ENCODE measurements at places on chromosomes 2 and 18.

- DNase-seq = no peak
These were observed 440.5 kb downstream of the NBAS start for GRCh38 chr2:15120631-15121030.

GRCh38 chr2:88808083-88808482 lies 116.6 kb downstream of the RPIA start:
- no peak for DNase-seq

DNA sequence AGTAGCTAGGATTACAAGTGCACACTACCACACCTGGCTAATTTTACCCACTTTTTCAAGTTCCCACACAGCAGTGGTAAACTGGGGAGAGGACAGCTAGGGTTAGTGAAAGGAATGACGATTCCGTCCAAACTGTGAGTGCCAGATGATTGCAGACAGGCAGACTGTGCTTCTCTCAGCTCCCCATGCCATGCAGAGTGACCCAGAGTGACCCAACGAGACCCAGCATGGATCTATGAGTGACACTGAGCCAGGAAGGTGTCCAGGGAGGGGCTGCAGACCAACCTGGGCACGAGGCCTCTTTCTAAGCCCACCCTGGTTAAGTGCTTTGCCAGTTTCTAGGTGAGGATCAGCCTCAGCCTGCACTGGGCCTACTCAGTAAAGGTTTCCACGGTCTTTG lies 7.7 kb upstream of the KLF11 start:
- no peak for DNase-seq

DNA sequence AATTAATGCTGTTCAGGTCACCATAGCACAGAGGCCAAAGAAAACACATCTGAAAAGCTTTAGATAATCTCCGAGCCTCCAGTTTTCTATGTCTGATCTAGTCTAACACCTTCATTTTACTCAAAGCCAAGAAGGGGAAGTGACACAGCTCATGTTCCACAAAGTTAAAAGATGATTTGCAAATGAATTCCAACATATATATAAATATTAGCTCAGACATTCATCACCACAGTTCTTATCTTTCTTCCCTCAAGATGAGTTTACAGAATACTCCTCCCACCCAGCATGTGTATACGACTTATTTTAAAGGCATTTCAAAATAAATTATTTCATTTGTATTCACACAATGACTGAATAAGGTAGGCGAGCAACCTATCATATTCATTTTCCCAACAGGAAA lies 82.4 kb downstream of the AAK1 start:
- no peak for DNase-seq

DNA sequence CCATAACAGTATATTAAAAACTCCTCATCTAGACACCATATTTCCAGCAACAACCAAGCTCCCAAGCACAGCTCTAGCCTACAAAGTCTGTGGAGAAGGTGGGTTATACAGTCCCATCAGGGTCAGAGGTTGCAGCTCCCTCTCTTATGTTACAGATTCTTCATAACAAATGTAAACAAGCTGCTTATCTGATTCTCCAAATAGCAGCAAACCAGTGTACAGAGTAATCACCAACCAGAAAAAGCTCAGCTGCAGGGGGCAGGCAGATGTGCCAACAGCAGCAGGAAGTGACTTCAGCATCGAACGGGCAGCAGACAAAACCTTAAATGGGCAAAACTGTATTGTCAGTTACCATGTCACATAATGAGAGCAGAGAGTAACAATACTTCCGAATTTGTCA lies 52.9 kb upstream of the NABP1 start:
- DNase-seq = peak; percentile 91

GRCh38 chr2:79793006-79793405 lies 280.2 kb downstream of the CTNNA2 start:
- DNase-seq = no peak

- no peak for DNase-seq
These were observed 59.7 kb downstream of the EXOC6B start for GRCh38 chr2:72765997-72766609.

DNA sequence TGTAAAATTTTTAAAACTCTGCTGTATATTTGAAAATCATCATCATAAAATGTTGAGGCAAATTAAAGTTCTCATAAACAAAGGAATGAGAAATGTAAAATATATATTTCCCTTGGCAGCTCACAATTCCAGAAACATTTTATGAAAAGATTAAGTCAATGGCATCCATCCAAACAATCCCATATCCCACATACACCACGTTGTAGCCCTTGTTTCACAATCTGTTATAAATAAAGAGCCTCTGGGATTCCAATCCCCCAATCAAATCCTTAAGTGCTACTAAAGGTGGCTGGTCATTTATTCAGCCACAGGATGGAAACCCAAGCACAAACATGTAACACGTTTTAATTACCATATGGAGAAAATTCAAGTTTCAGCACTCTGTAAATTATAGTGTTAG lies 51.7 kb downstream of the GFPT1 start:
- DNase-seq = no peak

DNA sequence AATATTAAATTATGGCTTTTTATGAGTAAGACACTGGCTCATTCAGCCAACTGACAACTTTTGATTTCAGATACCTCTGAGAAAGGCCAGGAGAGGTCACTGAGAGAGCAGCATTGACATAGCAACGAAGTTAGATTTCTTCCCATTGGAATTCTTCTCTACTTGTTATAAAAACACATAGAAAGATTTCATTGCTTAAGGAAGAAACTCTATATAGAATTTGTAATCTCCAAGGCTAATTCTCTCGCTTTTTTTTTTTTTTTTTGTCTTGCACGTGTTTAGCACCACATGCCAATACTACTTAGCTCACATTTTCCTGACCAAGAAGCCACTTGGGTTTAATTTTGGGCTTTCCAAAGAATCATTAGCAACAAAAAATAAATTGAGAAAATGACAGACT lies 233.7 kb downstream of the CALCRL start:
- no peak for DNase-seq

DNA sequence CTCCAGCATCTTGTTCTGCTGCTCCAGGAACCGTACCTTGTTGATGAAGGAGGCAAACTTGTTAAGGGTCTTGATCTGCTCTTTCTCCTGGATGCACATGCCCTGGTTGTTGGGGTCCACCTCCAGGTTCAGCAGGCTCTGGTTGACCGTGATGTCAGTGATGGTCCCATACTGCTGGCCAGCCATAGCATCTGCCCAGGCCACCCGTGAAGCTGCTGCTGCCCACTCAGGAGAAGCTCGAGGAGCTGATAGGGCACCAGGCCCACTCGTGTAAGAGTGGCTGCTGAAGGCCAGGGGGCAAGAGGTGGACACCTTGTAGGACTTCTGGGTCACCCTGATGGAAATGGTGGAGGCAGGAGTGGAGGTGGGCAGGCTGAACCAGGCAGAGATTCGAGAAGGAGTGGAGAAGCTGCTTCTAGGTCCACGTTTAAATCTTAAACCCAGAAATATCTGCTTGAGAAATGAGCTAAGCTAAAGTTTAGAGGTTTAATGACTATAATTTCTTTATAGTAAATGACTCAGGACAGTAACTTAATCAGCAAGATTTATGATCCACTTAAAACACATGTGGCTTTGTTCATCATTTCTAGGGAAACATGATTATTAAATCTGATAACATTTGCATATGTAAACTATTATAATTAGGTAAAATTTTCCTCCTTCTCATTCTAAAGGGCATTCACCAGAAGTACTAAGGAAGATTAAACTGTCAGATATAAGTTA lies 358.7 kb upstream of the SETBP1 start:
- DNase-seq = peak; percentile 11

DNA sequence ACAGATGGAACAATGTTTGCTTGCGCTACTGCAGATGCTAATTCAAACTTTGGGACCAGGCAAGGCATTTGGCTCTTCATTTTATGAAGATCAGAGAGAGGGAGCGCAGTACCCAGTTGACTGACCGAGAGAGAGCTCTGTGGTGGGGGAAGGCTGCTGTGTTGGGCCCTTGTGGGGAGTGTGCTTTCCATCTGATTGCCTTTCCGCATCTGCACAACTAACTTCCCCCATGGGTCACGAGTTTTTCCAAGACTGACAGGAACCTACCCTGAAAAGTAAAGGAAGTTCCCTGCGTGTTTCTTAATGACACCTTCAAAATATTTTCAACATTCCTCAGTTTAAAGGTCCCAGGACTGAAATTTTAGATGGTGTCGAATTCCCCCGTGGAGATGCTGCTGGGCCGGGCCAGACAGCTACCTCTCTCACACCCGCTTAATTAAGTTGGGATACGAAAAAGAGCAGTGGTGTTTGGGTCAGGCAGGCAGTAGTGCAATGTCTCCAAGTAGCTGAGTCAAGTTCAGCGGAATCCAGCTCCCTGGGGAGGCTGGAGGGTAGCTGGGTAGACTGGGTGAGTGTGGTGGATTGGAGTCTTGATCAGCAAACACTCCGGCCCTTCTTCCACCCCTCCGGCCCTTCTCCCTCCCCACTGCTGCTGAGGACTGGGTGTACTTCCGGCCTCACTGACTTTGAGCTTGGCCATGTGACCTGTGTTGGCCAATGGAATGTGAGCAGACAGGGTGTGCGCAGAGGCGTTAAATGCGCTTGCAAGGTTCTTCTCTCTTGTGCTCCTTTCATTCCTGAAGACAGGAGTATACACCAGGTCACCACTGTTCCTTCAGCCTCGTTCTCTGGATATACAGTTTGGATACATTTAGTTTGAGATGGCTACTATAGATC lies 2.3 kb upstream of the ARHGAP25 start:
- no peak for DNase-seq

GRCh38 chr2:207933396-207934065 lies 91.8 kb downstream of the PLEKHM3 start:
- no peak for DNase-seq

GRCh38 chr2:101332885-101333766 lies 24.6 kb upstream of the RNF149 start:
- DNase-seq = no peak

DNA sequence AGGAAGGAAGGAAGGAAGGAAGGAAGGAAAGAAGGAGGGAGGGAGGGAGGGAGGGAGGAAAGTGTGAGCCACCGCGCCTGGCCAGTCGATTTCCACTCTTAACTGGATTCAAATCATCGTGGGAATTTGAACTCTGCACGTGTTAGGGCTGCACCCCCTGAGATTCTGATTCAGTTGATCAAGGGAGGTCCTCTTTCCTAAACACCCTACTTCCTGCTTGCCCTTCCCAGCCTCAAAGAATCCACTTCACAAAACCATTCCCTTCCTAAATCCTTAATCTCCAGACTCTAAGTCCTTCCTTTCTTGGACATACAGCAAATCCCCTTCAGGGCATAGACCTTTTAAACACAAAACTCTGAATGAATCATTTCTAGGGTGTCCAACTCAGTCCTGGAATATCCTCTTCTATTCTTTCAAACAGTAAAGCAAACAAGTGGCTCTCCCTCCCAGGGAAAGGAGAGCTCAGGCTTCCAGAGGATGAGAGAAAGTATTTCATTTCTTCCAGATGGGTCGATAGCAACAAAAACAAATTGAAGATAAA lies 68.2 kb upstream of the MBOAT2 start:
- DNase-seq = peak; percentile 82

GRCh38 chr2:26975102-26975501 lies 4.7 kb downstream of the MAPRE3 start:
- DNase-seq = no peak

GRCh38 chr2:196096982-196097745 lies 28.5 kb upstream of the DNAH7 start:
- no peak for DNase-seq

DNA sequence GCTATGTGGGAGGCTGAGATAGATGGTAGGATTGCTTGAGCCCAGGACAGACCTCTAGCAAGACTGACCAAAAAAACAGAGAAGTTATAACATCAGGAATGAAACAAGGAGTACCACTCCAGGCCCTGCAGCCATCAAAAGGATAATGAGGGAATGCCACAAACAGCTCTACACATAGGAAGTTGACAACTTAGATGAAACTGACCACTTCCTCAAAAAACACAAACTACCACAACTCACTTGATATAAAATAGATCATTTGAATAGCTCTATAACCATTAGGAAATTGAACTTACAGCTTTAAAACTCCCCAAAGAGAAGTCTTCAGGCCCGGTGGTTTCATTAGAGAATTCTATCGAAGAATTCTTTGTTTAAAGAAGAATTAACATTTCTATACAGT lies 12.9 kb upstream of the ESPNL start:
- no peak for DNase-seq

DNA sequence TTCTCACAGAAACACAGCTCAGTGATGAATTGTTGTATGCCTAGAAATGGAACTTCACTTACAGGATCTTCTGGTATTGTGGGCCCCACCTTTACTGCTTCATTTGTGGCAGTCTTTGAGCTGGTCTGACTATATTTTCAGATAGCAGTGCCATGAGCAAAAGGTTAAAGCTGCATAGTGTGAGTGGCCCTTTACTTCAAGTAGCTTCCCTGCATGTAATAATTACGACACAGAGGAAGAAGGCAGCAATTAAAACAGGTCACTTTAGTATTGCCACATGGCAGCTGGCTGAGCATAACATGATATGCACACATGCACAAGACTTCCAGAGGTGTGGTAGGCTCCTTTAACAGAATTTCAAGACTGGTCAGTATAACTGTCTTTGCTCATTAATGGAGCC lies 426.3 kb upstream of the ZEB2 start:
- DNase-seq = no peak

DNA sequence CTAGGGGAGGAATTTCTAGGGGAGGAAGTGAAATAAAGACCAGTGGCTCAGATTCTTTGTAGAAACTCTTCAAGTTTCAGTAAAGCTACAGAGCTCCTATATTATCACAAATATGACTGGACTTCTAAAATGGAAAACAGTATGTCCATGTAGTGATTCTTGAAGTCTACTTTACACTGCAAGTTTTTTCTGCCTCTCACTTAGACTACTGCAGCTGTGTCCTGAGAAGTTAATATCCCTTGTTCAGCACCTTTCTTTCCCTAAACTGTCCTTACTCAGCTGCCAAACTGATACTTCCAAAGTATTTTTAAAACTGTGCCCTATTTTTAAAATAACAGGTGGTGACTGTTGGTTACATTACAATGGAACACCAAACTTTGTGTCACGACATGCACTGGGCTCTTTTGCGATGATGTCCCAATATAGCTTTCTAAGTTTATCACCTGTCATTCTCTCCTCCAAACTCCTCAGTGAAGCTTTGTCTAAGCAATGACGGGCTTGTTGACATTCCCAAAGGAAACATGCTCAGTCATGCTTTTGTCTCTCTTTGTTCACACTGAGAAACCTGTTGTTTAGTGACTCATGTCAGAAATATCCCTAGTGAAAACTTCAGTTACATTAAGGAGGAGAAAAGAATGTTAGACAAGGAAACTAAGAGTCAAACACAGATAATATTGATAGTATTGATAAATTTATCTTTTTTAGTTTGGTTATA lies 341.1 kb downstream of the ARL6IP6 start:
- peak; percentile 79 for DNase-seq
